ENCODE measurements at places on chromosomes 11 and 22.

- DNase-seq = no peak
Measured at GRCh38 chr22:29635734-29636357, 32.4 kb downstream of the NF2 start.

- no peak for DNase-seq
Measured at GRCh38 chr22:44287121-44287693, 25.5 kb downstream of the SHISAL1 start.

- no peak for DNase-seq
Measured at GRCh38 chr22:48612077-48612995, 1215.3 kb downstream of the BRD1 start.

DNA sequence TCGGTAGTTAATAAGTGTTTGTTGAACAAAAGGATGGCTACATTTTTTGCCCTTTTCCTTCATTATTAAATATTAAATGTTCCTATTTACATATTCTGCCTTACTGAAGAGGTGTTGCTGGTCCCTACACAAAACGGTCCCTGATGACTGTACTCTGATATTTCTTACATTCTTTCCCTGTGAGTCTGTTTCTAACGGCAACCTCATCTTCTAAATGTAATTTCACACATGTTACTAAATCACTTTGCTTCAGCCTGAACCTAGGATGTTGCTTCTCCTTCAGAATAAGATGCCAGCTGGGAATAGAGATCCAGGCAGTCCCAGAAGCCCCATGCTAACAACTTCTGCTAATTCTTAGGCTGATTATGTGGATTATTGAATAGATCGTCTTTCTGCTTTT is 50.3 kb downstream of the SPON1 start:
- DNase-seq = no peak

DNA sequence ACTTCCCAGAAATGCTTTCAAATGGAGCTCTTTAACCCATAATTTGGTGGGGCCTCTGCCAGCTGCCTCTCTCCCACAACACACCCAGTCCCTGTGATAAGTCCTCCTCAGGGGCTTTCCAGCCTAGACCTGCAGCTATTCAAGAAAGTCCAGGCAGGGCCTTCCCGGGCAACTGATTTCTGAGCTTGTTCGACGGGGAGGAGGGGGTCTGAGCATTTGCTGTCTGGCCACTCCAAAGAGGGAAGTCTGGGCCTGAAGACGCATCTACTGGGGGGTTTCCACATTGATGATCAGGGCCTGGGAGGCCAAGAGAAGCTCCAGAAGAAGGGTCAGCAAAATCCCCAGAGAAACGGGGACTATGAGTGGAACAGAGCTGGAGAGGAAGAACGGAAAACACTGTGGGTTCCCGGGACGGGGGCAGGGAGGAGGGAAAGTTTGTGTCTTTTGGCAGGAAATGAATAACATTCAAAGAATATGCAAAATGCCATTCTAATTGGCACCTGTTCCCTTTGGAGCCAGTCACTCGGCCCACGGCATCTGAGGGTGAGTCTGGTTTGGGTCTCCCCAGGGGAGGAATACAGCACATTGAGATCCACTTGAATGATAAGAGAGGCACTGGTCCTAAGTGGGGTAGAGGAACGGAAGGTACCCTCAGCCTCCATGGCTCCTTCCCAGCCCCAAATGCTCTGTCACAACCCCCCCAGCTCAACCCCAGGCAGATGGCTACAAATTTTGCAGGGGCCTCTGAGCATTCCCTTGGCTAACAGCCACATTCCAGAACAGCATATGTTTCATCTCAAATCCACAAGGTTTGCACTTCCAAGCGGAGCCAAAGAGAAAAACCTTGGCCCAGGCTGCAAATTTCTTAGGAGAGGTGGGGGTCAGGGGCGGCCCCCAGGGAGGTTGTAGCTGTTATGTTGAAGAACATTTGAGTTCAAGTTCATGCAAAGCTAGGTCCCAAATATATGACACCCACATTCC is 72.0 kb downstream of the RPUSD4 start:
- DNase-seq = no peak

DNA sequence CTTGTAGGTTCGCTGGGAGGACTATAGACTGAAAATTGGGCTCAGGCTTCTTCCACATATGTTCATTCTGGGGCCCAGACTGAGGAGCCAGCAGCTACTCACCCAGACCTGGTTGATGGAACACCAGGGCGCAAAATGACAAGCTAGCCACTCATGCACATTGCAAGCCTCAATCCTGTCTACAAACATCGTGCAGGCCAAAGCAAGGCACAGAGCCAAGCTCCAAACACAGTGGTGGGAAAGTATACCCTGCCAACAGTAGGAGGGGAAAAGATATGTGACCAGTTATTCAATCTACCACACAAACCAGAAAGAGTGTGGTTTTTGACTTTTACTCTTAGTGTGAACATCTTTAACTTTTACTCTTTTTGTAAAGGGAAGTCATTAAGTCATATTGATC is 660.5 kb downstream of the NTM start:
- DNase-seq = no peak

DNA sequence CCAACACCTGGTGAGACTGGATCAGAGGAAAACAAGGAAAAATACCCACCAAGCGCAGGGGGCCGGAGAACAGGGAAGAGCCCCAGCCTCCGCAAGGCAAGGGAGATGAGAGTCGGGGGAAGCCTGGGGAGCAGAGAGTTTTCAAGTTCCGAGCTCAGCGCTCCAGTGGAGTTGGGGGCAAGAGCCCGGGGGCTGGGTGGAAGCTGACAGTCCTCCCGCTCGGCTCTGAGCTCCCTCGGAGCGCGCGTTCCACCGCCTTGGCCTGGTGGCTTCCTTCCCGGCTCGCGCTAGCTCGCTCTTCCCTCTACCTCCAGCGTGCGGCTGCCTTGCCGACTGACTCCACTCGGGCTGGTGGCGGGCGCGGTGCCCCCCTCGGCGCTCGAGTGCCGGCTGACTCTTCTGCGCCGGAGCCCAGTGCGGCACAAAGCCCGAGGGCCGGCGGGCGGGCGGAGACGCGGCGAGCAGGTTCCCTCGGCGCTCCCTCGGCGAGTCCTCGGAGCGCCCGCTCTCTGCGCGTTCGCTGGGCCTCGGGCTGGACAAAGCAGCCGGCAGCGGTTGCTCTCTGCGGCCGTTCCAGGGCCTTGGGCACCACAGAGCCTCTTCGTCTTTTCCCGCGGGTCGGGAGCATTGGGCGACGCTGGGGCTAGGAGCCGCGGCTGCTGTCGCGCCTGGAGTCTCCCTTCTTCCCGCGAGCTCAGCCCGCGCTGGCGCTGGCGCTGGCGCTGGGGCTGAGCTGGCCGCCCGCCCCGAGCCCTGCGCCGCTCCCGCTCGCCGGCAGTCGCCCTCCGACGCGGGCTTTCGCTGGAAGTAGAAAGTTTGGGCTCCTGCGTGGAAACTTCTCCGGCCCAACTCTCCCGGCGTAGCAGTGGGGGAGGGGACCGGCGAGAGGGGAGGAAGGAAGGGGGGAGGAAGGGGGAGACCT is 1.0 kb downstream of the PAX6 start:
- no peak for DNase-seq

DNA sequence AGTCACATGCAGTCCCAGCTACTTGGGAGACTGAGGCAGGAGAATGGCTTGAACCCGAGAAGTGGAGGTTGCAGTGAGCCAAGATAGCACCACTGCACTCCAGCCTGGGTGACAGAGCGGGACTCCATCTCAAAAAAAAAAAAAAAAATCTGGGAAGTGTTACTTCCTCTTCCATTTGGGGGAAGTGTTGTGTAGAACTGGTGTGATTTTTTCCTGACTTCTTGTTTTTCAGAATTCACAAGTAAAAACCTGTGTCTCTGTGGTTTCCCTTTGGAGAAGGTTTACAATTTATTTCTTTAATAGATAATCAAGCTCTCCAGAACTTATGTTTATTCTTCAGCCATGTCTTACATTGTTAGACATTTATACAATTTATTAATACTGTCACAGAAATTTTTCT is 396.1 kb downstream of the BRD1 start:
- DNase-seq = no peak

DNA sequence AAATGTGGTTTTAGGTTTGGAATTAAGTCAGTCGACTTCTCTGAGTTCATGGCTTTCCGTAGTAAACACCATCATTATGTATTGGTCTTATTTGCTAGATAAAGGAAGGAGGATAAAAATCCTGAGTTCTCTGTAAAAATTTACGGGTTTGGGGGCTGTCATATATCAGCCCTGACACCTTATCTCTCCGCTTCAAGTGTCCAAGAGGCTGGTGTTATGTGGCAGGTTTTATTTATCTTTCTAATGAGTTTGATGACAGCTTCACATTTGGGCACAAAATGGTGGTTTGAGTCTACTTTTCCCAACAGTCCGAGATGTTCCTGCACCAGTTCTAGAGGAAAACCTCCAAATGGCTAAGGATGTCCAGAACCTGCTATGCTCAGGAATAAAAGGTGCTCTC is 67.3 kb upstream of the VSTM5 start:
- no peak for DNase-seq

GRCh38 chr11:18731949-18732821 is 6.2 kb upstream of the IGSF22 start:
- DNase-seq = no peak

GRCh38 chr11:59918987-59919589 is 19.1 kb upstream of the OOSP1 start:
- no peak for DNase-seq

DNA sequence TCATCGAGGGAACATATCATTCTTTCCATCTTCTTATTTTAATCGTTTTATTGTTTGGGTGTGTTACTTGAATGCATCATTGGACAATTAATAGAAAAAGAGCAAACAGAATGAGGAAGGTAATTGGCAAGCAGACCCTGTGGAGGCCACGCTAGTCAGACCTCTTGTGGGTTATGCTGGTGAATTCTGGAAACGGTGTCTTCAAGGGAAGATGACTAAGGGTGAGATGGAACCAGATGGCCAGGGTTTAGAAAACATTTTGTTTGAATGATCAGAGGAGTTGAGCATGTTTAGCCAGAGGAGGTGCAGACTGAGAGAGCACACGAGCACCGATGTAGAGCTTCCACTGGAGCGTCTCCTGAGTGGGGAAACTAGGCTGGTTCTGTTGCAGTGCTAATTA is 8.5 kb downstream of the ST14 start:
- no peak for DNase-seq

DNA sequence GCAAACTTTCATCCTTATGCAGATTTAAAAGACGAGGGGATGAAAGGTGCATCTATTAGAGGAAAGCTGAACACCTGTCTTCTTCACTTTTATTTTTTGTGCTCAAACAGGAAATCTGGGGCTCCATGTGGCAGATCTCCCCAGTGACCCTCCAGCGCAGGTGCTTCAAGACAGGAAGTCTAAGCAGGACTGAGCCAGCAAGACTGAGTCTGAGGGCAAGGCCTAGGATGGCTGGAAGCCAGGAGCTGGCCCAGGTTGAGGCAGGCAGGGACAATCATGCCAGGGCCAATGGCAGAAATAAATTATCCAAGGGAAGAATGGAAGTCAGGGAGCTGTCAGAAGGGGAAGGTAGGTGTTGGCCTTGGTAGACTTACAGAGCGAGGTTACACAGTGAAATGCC is 101.1 kb upstream of the SPON1 start:
- DNase-seq = no peak

GRCh38 chr11:11397781-11398180 is 44.7 kb upstream of the CSNK2A3 start:
- DNase-seq = no peak

- DNase-seq = no peak
Measured at GRCh38 chr22:49368221-49368975, 459.3 kb downstream of the BRD1 start.

GRCh38 chr22:24681236-24681635 is 78.2 kb downstream of the GGT1 start:
- no peak for DNase-seq

DNA sequence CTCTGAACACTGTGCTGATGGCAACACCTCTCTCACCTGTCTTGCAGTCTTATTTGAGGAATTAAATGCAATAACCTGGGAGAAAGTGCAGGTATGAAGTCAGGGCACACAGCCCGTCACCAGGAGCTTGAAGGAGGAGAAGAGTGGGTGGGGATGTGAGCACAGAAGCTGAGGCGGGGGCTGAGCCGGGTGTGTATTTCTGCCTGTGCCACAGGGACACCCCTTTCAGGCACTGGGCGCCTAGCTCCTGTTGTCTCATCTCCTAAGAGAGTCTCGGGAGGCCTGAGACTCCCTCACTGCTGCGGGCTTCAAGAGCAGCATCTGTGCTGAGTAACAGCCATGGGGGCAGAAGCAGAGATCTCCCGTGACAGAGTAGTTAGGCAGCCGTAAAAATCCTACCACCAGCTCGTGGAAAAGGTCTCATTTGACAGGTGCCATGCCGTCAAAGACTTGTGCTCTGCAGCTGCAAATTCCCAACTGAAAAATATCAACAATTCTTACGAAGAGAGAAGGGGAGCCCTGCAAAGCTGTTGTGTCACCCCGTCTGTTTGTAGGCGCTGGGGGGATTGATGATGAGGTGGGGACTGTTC is 26.8 kb downstream of the PARVB start:
- DNase-seq = no peak

DNA sequence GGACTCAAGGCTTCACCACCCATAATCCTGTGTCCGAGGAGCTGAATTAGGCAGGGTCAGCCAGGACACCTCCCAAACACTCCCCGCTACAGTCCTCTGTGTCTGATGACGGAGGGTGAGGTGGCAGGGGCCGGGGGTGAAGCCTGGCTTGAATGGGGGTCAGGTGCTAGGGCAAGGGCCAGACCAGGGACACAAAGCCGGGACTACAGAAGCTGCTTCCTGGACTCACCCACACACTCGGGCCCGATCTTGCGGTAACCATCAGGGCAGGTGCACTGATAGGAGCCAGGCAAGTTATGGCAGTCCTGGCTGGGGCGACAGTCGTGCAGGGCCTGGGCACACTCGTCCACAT is 2.3 kb downstream of the EFEMP2 start:
- DNase-seq = no peak

GRCh38 chr11:87035976-87036583 is 1.7 kb upstream of the TMEM135 start:
- DNase-seq = no peak

- no peak for DNase-seq
Measured at GRCh38 chr22:27113641-27114040, 456.3 kb downstream of the MIAT start.

DNA sequence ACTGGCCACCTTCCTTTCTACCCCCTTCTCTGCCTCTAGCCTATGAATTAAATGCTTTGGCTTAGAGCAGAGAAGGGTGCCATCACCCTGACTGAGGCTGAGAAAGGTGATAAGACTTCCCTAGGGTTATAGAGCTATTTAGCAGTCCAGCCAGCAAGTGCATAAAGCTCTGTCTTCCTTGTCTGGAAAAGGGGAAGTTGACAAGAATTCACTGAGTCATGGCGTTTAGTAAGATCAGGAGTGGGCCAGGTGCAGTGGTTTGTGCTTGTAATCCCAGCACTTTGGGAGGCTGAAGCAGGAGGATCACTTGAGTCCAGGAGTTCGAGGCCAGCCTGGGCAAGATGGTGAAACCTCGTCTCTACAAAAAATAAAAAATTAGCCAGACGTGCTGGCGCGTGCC is 63.1 kb downstream of the LHFPL7 start:
- no peak for DNase-seq

DNA sequence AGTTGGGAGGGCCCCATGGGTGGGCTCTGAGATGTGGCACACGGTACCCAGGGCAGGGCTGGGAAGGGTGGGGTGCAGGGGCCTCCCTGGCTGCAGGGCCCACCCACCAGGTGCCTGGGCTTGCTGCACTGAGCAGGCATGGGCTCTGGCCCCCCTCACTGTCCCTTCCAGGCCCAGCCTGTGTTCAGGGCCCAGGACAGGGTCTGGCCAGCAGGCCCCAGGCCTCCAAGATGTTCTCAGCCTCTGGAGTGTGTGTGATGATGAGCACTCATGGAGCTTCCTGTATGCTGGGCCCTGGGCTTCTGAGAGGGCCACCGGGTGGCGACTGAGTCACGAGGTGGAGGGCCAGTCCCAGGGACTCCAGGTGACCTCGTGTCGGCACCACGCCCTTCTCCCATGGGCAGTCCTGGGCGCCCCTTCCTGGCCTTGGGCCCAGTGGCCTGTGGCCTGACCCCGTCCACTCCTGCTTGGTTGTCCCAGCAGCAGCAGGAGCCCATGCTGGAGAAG is 55.9 kb upstream of the CCDC188 start:
- DNase-seq = no peak

Measured in NCI-H1417 treated with DMSO at 0.1 percent for 48 hours (cell line).